ENCODE measurements at places on chromosomes 6 and 20.

GRCh38 chr6:163818719-163819118 lies 404.2 kb downstream of the QKI start:
- no peak for DNase-seq

- no peak for DNase-seq
These were observed 11.6 kb downstream of the CCN6 start for GRCh38 chr6:112065426-112065986.

DNA sequence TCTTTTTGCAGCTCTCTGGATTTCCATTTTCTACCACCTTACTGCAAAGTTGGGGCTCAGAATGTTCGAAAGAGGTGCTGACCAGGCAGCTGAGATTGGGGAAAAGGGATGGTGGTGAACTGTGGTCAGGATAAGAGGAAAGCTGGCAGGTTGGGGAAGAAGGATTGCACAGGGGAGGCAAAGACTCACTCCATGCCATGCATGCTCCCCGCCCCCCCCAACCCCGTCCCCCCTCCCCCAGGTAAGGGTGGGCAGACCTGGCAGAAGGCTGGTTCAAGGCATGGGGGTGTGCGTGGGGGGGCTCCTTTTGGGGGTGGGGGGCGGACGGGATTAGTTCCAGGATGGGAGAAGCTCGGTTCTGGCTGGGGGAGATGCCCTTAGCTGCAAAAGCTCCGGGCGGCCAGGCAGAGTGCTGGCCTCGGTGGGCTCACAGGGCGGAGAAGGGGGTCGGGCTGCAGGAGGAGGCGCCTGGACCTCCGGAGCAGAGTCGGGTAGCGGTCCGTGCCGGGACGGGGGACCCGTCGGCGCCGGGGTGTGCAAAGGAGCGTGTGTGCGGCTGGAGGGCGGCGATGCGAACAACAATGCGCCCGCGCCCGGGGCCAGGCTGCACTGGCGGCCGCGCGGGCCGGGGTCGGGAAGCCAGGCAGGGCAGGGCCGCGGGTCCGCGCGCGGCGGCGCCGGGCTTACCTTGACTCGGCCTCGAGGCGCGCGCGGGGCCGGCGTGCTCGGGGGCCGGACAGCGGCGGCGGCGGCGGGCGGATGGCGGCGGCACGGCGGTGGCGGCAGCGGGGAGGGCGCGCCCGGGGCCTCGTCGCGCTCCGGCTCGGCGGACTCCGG lies 880 bp downstream of the ADNP start:
- no peak for DNase-seq

- no peak for DNase-seq
These were observed 57.3 kb downstream of the LINC00237 start for GRCh38 chr20:21048841-21049273.

DNA sequence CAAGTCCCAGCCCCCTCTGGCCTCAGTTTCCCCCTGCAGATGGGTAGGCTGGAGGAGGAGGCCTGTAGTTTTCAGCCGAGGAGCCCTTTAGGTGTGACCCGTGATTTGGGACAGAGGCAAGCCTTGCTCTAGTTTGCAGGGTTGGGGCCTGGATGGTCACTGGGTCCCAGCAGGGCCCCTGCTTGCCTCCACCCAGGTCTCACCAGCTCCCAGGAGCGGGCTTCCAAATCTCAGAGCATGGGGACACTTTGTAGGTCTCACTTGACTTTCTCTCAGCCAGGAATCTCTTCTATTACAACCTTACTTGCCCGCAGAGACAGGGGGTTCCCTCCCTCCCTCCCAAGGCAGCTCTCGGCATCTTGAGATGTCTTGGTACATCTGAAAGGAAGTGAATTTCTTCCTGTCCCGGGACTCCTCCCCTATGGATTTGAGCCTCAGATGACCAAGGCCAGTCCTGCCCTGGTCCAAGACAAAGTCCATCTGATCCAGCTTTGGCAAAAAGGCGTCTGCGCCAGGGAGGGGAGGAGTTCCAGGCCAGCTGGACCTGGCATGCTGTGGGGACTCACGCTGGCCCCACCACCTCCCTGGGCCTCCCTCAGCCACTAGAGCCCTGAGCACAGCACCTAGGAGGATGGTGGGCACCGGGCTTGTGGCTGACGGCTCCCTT lies 47.4 kb downstream of the SRC start:
- DNase-seq = no peak

DNA sequence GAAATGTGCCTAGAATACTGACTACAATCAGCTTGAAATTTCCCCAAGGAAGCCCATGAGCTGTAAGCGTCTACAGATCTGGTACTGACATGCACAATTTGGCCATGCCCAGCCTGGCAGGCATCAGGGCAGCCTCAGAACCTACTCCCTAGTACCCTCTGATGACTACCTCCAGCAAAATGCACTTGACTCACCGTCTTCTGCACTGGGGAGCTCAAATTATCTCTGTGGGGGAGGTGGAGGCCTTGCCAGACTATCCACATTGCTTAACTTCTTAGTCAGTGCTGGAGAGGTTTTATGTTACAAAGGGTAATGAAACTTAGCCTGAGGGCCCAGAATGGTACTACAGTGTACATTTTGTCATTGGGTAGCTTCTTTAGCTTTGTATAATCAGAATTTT lies 126.0 kb upstream of the ADGRF1 start:
- DNase-seq = no peak

DNA sequence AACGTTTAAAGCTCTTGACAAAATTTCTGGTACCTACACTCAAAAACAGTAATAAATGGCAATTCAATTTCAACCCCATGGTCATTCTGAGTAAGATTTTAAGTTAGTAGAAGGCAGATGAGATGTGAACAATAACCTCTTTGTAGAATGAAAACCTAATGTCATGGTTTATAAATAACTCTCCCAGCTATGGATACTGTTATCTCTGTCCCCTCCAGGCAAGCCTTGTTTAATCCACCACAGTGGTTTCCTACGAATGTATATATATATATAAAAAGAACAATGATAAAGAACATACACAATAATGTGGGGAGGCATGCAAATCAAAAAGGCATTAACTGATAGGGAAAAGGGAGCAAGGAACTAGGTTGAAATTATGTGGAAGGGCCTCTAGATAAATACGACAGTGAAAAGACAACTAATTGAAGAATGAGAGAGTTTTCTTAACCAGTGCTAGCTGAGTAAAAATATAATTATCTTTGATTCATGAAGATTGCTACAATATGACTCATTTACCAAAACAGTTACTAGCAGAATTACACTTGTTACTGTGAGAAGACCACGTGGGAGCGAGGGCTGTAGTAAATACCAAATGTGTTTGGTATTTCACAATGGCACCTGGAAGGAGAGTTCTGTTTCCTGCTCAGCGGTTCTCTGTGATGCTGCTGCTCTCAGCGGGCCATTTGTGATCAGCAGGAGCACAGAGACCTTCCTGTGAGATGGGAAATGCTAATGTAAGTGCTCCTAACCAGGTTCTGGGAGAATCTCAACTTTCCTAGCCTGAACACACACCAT lies 173.7 kb downstream of the MBOAT1 start:
- no peak for DNase-seq

DNA sequence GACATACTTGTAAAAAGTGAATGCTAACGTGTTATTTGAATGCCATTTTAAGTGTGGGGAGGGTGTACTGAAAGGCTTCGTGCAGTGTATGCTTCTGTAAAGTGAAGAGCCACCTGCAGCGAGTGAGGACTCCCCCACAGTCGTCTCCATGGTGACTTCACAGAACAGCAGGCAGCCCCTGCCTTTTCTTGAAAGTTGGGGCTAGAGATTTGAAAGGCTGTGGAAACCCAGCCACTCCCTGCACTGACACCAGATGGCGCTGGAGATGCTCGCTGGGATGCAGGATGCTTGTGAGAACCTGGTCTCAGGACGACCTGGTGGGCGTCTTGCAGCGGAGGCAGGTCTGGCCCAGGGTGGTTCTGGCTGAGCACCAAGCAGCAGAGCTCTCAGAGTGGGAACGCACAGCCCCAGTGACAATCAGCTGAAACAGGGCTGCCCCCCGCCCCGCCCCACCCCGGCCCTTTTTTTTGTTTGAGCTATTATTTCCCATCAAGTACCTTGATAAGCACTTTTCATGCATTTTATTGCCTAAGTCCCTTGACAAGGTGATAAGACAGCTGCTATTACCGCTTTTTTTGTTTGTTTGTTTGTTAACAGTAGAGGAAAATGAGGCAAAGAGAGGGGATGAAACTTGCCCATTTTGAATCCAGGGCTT lies 150.3 kb downstream of the SYCP2 start:
- DNase-seq = peak; percentile 48

GRCh38 chr6:149248693-149249369 lies 68.7 kb upstream of the TAB2 start:
- DNase-seq = no peak

DNA sequence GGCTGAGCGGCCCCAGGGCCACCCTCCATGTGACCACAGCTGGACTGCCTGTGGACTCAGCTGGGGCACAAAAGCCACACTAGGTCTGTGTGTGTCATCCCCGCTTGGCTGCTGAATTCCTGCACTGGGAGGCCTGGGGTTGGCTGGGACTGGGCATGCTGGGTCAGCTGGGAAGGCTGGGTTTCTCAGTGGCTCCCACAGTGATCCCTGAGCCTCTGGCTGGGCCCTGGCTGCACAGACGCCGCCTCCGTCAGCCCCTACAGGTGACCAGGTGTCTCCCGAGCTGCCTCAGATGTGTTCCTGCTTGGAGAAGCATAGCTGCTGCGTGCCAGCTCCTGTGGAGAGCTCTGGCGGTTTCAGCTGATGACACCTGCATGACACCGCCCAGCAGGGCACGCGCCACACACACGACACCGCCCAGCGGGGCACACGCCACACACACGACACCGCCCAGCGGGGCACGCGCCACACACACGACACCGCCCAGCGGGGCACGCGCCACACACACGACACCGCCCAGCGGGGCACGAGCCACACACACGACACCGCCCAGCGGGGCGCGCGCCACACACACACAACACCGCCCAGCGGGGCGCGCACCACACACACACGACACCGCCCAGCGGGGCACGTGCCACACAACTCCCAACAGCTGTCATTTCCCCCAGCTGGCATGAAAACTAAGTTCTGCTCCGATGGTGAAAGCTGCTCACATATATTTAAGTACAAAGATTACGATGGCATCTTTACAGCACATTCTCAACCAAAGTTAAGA lies 88.8 kb downstream of the TAF4 start:
- no peak for DNase-seq

GRCh38 chr6:169250660-169251059 lies 3.0 kb downstream of the THBS2 start:
- peak; percentile 47 for DNase-seq

GRCh38 chr20:44720621-44720996 lies 5.4 kb downstream of the CCN5 start:
- DNase-seq = peak; percentile 14

GRCh38 chr20:17896771-17897369 lies 71.7 kb downstream of the SNX5 start:
- no peak for DNase-seq

DNA sequence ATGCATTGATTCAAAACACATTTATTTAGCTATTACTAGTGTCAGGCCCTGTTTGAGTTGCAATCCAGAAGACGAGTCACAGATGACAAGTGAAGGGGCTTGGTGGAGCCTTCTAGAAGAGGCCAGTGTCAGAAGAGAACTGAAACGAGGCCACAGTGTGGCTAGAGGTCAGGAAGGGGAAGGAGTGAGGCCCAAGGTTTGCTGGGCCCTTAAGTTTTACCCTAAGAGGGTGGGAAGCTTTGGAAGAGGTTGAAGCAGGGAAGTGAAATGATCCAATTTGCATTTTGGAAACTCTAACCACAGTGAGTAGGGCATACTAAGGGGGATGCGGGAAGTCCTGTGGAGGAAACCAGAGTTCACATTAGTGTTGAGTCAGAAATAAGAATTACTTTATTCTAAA lies 25.0 kb downstream of the TTK start:
- no peak for DNase-seq

GRCh38 chr6:103280417-103280816 lies 1579.3 kb downstream of the HACE1 start:
- no peak for DNase-seq

- no peak for DNase-seq
These were observed 141.3 kb downstream of the PXDC1 start for GRCh38 chr6:3610206-3610605.

- DNase-seq = no peak
These were observed 538.9 kb downstream of the UTRN start for GRCh38 chr6:144824018-144824417.

GRCh38 chr6:159430323-159430722 lies 261.1 kb downstream of the FNDC1 start:
- DNase-seq = no peak

- no peak for DNase-seq
These were observed 64.5 kb upstream of the HIVEP1 start for GRCh38 chr6:11947575-11947974.

GRCh38 chr20:59104831-59105230 lies 58.8 kb upstream of the ZNF831 start:
- DNase-seq = no peak

DNA sequence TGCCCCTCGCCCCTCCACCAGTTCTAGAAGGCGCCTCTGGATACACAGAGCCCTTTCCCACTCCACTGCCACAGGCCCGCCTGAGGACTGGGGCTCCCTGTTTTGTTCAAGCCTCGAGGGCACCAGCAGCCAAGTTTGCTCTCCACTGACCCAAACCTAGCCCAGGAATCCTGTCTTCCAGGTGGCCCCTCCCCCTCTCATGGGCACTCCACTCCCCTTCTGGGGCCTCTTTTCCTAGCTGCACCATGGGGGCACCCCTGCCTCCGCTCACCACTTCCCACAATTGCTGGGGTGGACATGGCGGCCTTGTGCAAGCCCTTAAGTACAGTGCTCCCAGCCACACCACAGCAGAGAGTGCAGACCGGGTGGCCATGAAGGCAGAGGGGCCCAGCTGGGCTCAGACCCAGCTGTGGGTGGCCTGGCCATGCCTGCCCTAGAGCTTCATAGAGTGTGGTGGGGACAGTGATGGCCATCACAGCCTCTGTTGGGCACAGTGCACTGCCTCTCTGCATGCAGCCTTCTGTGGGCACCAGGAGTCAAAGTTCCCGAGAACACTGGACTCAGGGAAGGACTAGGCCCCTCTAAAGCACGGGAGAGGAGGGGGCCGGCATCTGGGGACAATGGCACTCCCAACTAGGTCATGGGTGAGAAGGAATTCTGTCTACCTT lies 1.3 kb downstream of the MYL9 start:
- no peak for DNase-seq

GRCh38 chr6:16837217-16837972 lies 76.1 kb upstream of the ATXN1 start:
- DNase-seq = no peak
